ENCODE measurements at places on chromosomes 5 and 9. TPM values are rescaled to one million over a fixed set of nuclear protein-coding genes. Genes with fewer than 3 reads are reported as not detected.

DNA sequence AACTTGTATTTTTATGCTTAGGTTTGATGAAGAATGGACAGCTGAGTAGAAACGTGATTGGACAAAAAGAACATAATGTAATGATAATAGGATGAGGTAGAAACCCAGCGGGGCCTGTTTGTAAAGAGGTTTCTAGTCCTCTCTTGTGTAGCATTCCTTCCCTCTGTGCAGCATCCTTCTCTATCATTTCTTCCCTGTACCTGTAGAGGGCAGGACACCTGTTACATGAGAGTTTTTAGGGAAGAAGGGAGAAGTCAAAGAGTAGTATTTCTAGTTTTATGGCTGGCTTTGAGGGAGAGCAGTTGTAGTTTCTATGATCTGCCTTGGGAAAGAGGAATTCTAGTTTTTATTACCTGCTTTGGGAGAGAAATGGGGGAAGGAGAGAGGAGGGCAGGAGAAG lies 162.1 kb upstream of the FST start:
- no peak for DNase-seq

The GRM6 gene
- not detected for total RNA-seq

DNA sequence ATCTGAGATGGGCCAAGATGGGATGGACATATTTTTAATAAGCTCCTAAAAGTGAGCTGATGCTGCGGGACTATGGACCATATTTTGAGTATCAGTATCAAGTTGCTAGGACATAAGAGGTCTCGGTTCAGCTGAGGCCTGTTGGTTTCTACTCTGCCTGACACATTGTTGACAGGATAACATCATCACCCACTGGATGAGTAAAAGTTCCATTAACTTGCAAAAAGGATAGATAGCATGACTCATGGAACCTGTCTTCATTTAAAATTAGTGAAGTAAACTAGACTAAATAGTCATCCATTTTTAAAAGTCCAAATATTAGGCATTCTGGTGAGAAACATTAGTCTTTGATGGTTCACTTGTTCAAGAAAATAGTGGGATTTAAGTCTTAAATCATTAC lies 33.3 kb downstream of the PARP8 start:
- DNase-seq = peak; percentile 48

DNA sequence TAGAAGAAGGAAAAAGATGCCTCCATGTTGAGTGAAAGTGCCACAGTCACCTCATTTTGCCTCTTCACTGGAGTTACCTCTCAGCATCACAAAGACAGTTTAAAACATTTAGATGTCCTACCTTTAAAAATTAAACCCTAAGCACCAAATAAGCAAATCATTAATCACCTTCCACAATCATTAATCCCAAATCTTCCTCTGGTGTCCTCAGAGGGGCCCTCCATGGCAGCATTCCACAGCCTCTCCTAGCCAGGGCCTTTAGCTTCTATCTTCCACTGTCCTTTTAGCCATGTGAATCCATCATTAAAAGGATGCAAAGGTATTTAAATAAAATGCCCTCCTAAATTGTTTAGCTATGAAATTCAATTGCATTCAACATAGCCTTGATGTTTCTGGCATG lies 310.8 kb downstream of the PDE4D start:
- DNase-seq = no peak

The DMRT3 gene
- not detected for total RNA-seq

DNA sequence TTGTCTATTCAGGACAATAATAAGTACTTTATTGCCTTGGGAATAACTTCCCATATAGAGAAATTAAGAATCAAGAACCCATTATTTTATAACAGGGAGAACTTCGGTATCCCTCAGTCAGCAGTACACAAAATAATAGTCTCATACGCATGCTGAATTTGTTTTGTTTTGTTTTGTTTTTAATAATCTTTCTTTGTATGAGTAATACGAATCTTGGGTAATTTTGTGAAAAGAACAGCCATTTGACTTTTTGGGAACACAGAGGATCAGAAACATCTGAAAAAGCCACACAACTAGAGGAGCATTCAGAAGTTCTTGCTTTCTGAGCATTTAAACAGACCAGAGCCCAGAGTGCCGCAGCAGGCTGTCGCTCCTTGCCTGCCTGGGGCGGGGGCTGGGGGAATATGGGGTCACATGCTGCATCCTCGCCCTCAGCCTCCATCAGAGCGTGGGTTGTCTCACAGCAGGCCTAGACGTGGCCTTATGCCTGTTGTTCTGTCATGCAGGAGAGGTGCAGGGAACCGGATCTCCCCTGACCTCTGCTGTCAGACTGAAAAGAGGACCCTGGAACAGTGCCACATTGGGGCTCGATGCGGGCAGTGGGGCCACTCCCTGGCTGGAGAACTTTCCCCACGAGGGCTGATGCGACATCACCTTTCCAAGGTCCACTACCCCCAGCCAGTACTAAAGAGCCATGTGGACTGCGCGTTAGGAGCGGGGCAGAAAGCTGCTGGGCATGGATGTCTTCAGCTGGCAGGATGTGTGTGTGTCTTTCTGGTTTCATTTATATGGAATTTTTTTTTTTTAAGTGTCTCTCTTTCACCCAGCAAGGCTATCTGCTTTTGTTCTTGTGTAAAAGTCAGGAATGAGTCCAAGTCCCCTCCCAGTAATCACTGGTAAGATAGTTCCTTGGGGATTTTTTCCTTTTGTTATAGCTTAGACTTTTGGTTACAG lies 133.4 kb upstream of the OTULINL start:
- DNase-seq = no peak

Data from activated CD4-positive, alpha-beta T cell treated with anti-CD3 and anti-CD28 coated beads for 36 hours (primary cell).